ENCODE measurements at places on chromosomes 13 and 19.

DNA sequence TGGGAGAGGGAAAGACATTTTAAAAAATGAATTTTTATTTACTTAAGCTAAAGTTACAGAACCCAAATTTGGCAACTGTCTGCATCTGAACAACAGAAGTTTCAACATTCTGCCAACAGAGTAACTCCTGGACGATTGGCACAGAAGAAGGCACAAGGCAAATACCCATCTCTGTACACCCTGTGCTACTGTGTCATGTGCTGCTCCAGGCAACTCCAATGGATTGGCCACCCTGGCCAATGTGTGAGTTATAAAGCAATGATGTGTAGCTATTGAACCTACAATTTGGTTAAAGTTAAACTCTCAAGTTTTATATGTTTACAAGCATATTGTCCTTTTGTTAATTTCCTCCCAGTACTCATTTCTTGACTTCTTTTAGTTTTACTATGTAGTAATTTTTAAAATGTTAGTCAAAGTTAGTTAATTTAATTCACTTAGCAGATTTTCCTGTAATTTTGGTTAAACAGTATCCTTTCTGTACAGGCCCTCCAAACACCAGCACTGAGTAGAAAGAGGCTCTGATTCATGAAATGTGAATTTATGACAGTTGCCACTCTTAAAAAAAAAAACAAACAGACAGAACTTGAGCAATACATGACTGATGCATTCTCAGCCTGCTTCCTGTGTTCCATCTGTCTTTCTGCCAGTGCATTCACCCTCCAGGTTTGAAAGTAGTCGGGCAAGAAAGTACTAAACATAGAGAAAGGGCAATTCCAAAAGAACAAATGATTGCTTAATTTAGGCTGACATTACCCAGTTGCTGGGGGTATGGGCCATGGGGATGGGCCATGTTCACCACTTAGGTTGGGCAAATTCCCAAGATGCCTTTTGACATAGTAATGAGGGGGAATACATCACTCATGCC lies 5.9 kb downstream of the STARD13 start:
- no peak for DNase-seq

- DNase-seq, result no peak
Measured at GRCh38 chr13:30816736-30817135, 81.4 kb downstream of the ALOX5AP start.

DNA sequence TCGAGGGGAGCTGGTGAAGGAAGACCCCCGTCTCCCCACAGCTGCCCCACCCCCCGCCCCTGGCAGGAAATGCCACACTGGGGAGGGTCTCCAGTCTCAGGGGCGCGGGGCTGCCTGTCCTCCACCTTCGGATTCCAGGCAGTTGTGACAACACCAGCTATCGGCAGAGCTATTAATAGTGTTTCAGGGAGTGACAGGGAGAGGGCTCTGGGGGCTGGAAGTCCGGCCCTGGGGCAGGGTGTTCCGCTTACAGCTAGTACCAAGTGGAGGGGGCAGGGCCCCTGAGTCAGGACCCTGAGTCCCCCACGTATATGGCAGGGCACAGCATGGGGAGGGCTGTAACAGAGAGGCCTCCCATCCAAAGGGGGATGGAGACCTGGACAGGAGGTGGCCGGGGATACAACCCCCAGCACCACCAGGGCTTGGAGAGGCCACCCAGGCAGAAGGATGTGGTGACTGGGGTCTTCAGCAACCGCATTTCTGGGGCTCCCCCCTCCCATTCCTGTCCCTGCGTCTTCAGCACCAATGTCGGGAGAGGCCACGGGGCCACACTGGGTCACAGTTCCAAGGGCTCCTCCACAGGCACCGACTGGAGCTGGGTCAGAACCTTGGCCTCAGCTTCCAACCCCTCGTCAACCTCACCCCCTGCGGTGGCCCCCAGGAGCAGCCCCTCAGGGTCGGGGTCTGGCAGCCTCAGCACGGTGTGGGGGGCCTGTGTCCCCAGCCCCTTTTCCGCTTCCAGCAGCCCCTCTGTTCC lies 3.9 kb downstream of the SIX5 start:
- DNase-seq, result no peak

DNA sequence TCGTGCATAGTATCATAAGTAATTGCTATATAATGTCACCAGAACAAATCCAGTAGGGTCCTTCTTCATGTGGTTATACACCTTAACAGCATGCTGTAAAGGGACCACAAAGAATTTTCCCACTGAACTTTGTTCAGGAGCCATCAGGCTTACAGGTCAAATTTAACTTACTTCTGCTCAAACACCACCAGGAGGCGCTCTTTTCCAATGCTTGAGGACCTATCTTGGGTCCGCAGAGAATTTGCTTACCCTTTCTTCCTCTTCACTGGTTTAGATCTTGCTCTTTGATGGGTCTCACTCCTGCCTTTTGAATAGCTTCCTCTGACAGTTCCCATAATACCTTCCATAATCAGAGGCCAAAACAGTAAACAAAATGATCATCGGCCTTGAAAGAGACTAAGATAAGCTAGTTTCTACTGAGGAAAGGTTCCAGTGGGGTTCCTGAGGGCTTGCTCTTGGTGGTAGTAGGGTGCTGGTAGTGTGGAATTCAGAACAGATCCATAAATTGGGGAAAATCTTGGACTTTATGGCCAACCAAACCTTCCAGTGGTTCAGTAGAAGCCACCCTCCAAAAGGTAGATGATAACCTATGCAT lies 37.4 kb downstream of the SCGB2B2 start:
- peak; percentile 19 for DNase-seq

- DNase-seq, result no peak
Measured at GRCh38 chr13:84867246-84867645, 932.0 kb downstream of the SLITRK6 start.

DNA sequence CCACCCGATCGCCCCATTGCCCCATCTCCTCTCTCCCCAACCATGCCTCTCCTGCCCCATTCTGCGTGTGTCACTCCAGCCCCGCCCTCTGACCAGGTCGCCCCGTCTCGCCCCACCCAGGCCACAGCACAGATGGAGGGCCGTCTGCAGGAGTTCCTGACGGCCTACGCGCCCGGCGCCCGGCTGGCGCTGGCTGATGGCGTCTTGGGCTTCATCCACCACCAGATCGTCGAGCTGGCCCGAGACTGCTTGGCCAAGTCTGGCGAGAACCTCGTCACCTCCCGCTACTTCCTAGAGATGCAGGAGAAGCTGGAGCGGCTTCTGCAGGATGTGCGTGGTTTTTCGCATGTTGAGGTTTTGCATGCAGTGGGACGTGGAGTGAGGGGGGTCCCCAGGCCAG lies 26.2 kb downstream of the MAST3 start:
- DNase-seq, result no peak

- DNase-seq, result no peak
Measured at GRCh38 chr13:33008946-33009722, 7.1 kb upstream of the KL start.

- no peak for DNase-seq
Measured at GRCh38 chr13:57784633-57785032, 153.1 kb downstream of the PCDH17 start.

GRCh38 chr13:43469791-43470190 lies 317.0 kb downstream of the ENOX1 start:
- no peak for DNase-seq

DNA sequence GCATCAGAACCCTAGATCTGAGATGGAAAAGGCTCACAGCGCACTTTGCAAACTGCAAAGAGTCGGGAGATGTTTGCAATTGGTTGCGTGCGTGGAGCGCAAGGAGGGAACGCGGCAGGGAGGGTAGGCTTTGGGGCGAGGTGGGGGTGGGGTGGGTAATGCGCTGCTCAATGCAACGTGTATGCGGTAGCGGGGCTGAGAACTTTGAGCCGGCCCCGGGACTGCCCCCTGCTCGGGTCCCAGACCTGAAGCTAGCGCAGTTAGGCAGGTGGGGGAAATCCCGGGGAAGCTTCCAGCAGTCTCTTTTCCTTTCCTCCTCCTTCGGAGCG lies 971 bp downstream of the FOSB start:
- no peak for DNase-seq

- no peak for DNase-seq
Measured at GRCh38 chr19:56732976-56733375, 61.4 kb upstream of the ZNF835 start.

DNA sequence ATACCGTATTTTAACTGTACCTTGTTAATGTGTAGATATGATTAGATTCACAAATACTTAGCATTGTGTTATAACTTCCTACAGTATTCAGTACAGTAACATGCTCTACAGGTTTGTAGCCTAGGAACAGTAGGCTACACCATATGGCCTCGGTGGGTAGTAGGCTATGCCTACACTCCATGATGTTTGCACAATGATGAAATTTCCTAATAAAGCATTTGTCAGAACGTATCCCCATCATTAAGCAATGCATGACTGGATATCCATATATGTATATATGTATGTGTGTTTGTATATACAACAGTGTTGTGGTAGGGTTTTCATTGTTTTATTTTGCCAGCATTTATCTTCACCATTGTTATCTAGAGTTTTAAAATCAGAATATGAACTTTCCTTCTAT lies 119.4 kb downstream of the SLC7A1 start:
- no peak for DNase-seq

DNA sequence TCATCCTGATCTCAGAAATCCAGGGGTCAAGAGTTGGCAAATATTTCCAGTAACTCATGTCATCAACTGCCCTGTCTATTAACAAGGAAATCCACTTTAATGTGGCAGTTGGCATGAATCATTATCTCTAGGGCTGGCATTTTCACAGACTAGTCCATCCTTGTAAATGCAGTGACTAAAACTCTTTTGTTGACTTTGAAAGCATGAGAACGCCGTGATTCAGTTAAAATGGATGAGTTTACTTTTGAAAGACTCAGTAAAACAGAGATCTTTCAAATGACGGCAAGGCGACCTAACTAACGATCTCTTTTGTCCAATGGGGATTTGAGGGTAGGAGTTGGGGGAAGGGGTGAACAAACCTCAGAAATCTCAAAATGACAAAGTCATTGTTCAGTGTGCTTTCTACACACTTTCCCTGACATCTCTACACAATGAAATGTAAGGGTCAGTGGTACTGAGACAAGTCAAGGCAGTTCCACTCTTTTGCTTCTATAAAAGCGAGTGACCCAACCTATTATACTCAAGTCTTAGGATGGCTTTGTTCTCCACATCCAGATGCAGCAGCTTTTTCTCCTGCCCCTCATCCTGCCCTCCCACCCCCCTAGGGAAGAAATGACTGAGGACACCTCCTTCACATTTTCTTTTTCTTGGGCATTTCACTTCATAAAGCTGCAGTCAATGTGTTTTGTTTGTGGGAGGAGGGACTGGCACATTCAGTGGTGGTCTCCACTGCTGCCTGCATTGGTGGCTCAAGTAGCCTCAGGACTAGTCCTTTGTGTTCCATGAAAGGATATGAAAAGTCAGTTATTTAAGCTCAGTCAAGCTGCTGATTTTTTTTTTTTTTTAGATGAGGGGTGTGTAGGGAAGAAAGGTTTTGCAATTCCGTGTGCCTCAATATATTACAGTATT lies 200.5 kb downstream of the ABCC4 start:
- no peak for DNase-seq

DNA sequence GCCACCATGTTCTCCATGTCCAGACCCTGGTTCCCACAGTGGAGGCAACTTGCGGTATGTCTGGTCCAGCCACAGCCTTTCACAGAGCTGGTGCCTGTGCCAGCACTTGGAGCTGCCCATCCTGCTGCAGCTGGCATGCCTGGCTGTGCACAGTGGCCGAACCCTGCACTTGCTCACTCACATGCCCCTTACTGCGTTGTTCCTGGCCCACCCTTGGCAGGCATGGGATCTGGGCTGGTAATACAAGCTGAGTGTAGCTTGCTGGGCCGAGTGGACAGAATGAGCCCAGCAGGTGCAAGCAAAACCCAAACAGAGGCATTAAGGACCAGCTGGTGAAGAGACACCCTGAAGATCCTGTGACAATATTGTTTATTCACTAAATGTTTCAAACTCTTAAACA lies 583.9 kb upstream of the SLITRK6 start:
- no peak for DNase-seq

- DNase-seq, result no peak
Measured at GRCh38 chr13:91534996-91535395, 136.6 kb downstream of the GPC5 start.

GRCh38 chr13:21371011-21371410 lies 88.1 kb downstream of the ZDHHC20 start:
- DNase-seq, result no peak

GRCh38 chr13:35764326-35765015 lies 288.0 kb upstream of the MAB21L1 start:
- no peak for DNase-seq

DNA sequence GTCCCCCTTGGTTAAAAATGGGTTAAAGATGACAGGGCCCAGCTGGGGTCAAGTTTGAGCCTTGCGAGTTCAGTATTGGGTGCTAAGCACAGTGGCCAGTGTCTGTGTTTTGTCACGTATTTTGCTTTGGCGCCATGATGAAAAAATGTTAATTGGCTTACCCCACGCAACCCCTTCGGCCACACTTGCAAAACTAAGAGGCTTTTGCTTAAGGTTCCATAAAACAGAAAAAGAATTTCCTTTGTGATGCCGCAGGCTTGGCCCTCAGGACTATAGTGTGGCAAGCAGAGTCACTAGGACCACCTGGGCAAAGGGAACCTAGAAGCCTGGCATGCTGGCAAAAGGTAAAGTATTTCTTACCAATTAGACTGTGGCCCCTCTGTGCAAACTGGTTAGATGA lies 20.7 kb downstream of the DPRX start:
- DNase-seq, result no peak

DNA sequence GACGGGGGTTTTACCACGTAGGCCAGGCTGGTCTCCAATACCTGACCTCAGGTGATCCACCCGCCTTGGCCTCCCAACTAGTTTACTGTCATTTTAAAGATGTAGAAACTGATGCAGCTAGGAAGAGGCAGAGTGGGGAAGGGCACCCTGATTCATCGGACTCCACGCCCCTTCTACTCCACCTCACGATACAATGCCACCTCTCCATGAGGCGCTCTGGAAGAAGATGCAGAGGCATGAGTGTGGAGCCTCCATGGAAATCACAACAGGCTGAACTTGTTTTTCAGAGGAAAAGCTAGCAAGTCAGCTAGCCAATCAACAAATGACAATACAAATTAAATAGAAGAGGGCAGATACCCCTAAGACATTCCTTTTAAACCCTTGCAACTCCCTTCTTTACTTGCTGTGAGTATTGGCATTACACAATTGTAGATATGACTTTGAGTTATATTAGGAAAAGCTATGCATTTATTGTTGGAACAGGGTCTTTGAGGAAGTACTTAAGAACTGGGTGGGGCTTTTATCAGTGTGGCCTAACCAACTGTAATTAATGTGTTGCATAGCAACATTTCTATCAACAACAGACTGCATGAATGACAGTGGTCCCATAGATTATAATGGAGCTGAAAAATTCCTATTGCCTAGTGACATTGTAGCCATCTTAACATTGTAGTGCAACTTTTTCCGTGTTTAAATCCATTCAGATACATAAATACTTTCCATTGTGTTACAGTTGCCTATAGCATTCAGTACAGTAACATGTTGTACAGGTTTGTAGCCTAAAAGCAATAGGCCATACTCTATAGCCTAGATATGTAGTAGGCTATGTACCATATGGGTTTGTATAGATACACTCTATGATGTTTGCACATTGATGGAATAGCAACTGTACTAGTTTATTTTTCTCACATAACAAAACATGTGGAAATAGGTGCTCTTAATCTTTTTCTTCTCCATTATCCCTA lies 17.6 kb downstream of the WDFY2 start:
- DNase-seq, result no peak
